ENCODE measurements at places on chromosomes 2 and 18.

DNA sequence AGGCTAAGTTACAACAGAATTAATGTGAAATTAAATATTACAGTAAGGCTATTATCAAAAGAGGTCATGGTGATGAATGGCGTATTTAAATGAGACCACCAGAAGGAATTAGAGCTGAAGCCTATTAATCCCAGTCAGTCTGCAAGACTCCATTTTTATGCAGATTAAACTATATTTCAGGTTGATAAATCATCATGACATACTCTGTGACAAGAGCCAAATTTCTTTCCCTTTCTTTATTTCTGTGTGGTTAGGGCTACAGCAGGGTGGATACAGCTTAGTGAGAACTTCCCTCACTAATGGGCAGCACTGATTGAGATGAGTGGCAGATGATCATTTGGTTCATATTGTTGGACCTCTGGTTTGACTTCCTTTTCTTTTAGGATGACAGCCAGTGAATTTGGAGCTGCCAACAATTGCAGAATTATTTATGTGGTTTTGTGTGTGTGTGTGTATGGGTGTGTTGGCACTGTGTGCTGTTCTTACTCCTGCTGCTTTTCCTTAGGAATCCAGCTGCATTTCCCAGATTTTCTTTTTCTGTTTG lies 481.3 kb downstream of the PIK3C3 start:
- no peak for DNase-seq

DNA sequence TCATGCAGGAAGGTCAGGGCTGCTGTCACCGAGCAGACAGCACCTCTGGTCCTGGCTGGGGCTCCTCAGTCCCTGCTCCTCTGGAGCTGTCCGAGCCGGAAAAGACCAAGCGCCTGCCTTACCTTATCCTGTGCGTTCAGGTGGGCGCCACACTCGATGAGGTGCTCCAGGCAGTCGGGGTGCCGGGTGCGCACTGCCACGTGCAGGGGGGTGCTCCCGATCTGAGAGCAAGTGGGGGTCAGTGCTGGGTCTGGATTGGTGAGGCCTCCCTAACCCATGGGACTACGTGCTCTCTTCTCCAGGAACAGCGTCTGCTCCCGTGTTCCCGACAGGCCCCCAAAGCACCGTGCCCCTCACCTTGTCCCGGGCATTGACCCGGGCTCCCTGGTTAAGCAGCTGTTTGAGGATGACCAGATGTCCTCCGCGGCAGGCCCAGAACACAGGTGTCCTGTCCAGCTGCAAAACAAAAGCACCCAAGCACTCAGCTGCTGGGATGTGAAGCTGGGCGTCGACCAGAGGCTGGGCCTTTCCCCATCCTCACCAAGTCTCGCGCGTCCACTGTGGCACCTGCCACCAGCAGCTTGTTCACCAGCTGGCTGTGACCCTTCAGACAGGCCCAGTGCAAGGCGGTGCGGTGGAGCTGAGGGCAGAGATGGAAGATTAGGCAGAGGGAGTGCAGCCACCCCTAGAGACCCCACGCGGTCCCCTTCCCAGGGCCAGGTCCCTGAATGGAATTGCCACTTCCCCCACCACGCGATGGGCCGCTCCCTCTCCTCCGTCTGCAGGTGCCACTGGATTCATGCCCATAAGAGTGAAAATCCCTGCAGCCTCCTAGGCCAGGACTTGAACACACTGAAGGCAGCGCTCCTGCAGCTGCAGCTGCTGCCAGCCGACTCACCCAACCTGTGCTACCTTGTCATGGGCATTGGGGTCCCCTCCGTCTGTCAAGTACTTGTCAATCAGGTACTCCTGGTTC lies 3.7 kb downstream of the ANKRD23 start:
- DNase-seq = no peak

DNA sequence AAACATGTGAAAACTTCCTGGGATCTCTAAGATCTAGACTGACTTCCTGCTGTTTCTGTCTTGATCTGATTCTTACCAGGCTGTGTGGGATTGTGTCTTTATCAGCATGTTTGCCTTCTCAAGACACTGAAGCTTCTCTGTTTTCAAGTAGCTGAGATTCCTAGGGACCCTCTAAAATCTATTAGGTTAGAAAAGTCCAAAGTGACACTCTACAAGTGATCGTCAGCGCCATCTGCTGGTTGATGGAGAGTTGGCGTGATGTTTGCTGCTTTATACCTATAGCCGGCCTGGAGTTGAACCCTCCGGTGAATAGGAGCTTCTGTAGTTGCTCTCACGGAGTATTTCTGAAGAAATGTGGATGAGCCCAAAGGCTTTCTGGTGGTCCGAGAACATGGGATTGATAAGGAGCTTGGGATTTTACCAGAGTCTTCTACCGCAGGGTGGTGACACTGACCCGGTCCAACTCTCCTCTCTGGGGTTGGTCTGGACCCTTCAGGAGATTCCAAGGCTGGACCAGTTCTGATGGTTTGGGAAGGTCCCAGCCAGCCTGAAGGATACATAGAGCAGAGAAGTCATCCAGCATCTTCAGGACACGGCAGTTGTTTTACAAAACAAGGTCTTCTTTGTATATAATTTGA lies 96.0 kb upstream of the TTC39C start:
- peak; percentile 45 for DNase-seq

DNA sequence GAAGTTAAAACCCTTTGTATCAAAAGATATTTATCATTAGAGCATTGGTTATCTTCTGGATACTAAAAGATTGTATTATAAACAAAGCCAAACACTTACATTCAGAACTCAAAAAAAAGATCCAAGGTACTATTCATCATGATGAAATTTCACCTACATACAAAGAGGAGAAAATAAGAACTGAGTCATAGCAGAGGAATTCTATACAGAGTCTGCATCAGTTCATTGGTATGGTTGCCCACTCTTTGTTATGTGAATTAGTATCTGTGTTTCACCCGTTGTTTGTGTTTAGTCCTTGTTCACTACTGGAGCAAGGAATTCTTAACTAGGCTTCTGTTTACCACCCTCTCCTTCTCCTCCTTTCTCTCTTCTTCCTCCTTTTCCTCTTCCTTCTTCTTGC lies 157.9 kb downstream of the LNPK start:
- no peak for DNase-seq

GRCh38 chr18:32276256-32276655 lies 86.4 kb downstream of the MEP1B start:
- DNase-seq = no peak

DNA sequence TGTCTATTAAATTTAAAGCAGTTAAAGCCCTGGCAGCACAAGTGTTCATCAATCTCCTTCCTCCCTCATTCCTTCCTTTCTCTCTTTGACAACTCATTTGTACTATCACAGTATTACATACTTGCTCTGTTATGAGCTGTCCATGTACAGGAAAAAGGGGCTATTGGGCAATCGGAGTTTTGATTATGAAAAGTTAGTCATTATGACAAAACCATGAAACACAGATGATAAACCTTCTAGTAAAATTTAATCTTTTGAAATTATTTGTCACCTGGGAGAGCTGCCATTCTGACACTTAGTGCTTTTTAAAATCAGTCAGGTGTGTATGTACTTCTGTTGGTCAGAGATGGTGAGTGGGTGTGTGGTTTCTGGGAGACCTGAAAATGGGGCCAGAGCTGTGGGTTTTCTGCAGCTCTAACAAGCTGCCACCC lies 39.4 kb downstream of the MAP4K4 start:
- peak; percentile 62 for DNase-seq

- no peak for DNase-seq
Measured at GRCh38 chr2:74740395-74740740, 86.3 kb downstream of the SEMA4F start.

DNA sequence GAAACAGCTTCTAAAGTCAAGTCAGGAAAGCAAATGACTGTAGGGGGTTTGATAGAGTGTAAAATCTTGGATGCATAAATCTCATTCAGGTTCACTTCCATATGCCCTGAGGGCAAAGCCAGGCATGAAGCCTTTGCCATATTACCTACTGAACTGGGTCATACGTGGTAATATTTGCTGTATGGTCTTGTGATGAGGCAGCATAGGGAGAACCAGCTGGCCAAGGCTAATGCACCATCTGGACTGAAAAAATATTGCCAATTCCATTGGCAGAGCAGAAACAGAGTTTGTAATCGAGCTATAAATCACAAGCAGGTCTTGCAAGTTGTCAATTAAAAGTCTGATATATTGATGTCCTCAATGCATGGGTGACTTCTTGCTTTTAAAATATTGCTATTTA lies 243.8 kb downstream of the ERBB4 start:
- DNase-seq = no peak

GRCh38 chr18:31555971-31556747 lies 35.5 kb upstream of the TTR start:
- DNase-seq = peak; percentile 78

GRCh38 chr2:233091595-233092375 lies 31.6 kb downstream of the INPP5D start:
- DNase-seq = no peak

- DNase-seq = peak; percentile 62
Measured at GRCh38 chr2:181742922-181743722, 62.8 kb upstream of the NEUROD1 start.

- DNase-seq = no peak
Measured at GRCh38 chr2:54613794-54614257, 109.6 kb upstream of the EML6 start.

- no peak for DNase-seq
Measured at GRCh38 chr2:74357627-74358026, 14.4 kb upstream of the SLC4A5 start.

GRCh38 chr2:26175466-26176278 lies 2.8 kb downstream of the GAREM2 start:
- DNase-seq = no peak

- no peak for DNase-seq
Measured at GRCh38 chr2:129864719-129865118, 114.7 kb upstream of the RAB6C start.

DNA sequence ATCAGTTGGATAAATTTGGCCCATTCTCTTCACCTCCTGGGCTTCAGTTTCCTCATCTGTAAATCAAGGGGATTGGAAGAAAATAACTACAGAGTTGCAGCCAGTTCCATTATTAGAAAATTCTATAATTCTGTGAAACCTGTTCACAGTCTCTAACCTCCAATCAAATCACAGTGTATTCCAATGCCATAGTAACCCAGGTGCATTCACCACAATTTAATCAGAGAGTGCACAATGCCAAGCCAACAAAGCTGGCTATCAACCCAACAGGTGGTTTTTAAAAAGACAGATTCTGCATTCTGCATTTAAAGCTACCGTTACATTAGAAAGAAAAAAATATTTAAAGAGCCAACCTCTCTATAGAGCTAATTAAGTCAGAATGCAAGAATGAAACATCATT lies 308.6 kb downstream of the RNF144A start:
- no peak for DNase-seq

GRCh38 chr2:223929571-223930102 lies 15.5 kb downstream of the WDFY1 start:
- no peak for DNase-seq

DNA sequence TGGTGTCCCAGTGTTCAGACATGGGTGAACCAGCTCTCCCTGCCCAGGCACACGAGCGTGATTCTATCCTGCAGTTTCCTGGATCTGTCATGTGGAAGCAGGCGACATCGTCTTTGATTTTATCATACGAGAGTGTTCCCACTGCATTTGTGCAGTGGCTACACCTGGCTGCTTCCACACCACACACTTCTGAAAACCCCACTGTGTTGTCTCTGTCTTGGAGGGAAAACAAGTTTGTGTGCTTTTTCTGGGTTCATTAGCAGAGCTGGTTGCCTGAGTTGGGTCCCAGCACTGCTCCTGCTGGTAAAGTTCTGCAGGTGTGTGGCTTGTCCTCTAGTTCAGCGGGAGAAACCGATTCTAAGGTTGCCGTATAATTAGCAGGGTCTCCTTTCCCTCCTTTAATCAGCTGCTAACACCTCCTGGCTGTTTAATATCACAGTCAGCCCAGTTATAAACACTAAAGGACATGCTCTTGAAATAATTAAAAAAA lies 58.5 kb upstream of the TWIST2 start:
- DNase-seq = no peak

GRCh38 chr2:1152375-1152774 lies 201.7 kb downstream of the SNTG2 start:
- no peak for DNase-seq

GRCh38 chr2:236485519-236485918 lies 84.1 kb upstream of the ACKR3 start:
- no peak for DNase-seq

DNA sequence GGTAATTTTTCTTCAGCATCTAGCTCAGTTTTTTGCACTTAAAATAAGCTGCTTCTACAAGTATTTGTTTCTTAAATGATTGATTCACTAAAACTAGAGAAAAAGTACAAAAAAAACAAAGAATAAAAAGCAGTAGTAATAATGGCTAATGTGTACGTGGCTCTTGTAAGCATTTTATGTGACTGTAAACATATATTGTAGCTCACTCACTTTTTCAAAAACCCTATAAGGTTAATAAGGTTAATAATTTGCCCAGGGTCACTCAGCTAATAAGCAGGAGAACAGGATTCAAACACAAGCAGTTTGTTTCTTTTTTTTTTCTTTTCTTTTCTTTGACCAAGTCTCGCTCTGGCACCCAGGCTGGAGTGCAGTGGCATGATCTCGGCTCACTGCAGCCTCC lies 67.5 kb downstream of the RMDN2 start:
- no peak for DNase-seq

DNA sequence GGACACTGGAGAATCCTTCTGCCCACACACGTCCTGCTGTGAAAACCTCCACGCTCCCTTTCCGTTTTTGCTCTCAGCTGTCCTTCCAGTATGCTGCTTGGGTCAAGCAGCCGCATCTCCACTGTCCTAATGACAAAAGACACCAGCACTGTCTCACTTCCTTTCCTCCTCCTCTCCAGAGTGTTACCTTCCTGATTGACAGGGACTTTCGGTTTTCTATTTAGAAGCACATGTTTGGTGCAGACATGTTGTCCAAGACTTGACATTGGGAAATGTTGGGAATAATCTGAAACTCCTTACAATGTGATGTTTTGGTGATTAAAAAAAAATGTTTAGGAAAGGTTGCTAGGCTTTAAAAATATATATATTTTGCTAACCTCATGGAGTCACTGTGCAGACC lies 226.6 kb downstream of the FAM210A start:
- DNase-seq = no peak

- DNase-seq = no peak
Measured at GRCh38 chr2:46144133-46144800, 152.9 kb upstream of the EPAS1 start.

GRCh38 chr2:21372654-21373053 lies 248.9 kb downstream of the TDRD15 start:
- peak; percentile 31 for DNase-seq

DNA sequence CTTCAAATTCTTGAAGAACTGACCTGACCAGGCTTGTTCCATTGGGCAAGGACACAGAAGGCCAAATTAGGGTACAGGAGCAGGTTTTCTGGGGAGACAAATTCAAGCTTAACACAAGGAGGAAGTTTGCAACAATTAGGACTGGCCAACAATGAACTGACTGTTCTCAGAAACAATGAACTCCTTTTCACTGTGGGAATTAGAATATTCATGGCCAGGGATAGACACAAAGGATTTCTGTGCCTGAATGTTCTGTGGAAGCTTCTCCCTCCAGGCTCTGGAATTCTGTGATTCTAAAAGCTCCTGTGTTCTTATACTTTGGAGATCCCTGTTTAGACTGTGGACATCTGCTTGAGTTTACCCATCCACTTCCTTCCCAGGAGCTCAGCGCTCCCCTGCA lies 15.2 kb downstream of the SMYD1 start:
- DNase-seq = peak; percentile 89

Data from midbrain (tissue), 1 donor.